ENCODE measurements at places on chromosomes 3 and 15.

DNA sequence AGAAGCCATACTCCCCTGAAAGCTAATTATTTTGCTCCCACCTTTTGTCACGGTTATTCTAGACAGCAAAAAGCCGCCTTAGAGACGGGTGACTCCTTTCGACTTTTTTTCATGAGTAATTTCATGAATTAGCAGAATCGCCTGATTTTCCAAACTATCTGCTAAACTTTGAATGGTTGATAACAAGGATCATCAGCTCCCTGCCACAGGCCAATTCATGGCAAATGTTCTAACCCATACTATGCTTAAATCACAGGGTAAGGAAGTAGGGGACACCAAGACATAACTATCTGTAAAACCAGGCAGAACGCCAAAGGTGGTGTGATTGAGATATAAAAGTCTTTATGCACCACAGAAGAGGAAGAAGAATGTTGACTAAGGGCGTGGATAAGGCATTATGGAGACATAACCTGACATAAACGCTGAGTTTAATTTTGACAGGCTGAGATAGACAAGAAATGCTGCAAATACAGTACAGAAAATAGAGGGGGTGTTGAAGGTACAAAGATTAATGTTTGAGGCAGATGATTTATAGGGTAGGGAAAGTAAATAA lies 891 bp upstream of the DMXL2 start:
- no peak for DNase-seq

DNA sequence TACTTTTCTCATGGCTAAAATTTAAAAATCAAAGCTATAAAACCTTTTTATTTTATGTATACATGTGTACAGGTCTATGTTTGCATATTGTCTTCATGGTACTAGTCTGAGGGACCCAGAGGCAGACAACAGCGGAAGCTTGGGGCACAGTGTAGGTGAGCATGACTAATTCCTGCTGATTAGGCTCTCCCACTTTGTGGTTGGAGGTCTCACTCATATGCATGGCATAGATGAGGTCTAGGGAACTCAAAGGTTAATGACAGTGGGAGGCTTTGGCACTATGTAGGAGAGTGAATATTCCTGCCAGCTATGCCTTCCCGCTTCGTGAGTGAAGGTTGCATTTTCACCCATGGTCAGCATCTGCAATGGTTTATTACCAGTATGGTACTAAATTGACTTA lies 47.5 kb upstream of the AADACL2 start:
- no peak for DNase-seq

DNA sequence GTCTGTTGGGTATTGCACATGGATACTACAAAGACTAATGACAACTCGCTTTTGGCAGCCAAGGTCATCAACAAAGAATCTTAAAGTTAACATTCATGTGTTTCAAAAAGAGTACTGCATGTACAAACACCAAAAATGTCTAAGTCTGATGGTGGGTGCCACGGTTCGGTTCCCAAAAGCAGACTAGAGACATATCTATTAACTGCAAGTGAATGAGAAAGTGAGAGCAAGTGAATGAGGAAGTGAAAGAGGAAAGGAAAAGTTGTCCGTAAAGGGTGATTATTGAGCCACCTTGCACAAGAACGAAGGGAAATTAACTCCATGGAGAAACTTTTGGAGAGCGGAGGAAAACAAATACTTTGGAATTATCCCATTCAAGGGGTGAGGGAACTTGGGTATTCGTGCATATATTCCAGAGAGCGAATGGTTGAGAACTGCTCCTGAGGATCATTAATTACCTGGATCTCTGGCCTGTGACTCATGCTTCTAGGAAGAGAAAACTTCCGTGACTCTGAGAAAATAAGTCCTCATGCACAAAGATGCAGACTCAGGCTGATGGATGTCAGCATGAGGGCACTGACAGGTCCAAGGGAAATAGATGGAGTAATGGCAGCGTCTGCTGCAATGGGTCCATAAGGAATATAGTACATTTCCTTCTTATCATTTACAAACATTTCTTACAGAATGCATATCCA lies 336.5 kb upstream of the TGFBR2 start:
- DNase-seq: no peak

DNA sequence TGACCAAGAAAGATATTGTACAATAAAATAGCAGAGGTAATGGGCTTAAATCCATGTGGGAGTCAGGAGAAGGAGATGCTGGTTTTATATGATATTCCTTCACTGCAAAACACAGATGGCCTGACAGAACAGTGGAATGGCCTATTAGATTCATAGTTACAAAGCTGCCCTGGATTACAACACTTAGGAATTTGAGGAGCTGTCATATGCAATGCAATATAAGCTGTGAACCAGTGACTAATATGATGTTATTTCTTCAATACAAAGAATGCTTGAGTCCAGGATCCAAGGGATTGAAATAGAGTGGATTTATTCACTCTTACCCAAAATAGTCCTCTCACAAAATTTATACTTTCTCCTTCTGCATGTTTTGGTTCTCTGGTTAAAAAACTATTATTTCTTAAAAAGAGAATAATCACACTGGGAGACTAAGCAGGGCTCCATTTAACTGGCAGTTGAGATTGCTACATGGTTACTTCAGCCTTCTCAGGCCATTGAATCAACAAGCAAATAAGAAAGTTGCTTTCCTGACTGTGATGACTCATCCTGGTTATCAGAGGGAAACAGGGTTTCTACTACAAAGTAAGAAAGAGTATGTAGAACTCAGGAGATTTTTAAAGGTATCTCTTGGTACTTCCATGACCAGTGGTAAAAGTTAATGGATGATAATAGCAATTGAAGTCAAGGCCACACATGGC lies 79.8 kb upstream of the ZPLD1 start:
- DNase-seq: no peak

DNA sequence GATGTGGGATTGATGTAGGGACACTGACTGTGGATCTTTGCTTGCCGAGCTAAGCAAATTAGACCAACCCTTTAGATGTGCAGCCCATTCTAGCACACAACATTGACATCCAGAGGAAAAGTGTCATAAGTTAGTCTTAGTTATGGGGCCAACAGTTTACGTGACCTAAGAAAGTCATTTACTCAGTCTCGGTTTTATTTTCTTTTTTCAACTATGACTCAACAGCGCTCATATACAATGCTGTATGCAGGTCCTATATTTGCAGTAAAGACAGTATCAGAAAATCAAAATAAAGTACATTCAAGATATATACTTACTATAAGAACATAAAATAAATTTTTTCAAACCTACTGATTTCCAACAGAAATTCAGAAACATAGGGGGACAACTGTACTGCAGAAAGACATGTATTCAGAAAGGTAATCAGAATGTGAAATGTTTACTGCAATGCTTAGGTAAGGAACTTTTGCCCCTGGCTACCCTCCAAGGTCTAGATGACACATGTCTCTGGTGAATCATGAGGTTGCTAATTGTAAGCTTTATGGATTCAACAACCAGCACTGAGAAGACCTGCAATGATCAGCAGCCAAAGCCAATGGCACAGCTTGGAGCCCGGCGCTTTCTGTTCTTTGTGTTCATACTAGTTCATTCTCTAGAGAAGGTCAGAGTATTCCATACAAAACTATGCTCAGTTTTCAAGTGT lies 317.5 kb upstream of the CNTN6 start:
- DNase-seq: no peak

- no peak for DNase-seq
These were observed 737.5 kb upstream of the LMCD1 start for GRCh38 chr3:7764115-7764514.

Measured in stimulated activated CD8-positive, alpha-beta memory T cell treated with anti-CD3 and anti-CD28 coated beads, Interleukin-7, amount 100 ng/mL, for 1 hour (primary cell).